Suppressor macrophage treated with lipopolysaccharide for 1 hour (primary cell): ENCODE measurements at places on chromosomes 1 and 21.

GRCh38 chr1:38353956-38354355, 307.4 kb upstream of the POU3F1 start:
- no peak for DNase-seq

DNA sequence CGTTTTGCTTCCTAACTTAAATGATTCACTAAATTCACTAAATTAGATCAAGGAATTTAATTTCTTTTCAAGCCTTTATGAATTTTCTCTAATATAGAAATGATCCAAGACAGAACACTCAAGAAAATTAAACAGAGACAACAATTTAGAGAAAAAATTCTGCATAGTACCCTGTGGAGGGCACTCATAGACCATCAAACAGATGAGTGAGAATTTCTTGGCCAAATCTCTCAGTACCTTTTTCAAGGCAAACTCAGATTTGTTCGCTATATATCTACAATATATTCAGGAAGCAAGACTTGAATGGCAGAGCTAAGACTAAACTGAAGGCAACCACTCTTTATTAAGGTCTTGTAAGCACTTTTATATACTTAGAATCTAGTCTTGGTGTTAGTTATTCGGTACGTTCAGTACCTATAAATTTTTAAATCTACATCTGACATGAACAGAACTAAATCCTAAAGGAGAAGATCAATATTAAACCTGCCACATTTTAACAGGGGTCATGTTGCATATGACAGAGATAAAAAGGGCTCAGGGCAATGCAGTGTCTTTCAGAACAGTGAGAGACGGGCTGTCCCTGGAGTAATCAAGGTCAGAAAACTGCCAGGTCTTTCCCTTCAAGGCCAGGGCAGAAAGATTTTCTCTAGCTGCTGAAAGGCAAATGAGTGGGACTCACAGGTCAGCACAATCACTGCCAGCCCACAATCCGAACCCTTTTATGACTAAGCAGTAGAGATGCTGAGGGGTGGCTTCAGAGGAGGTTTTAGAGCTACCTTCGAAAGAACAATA, 118.8 kb upstream of the TMPRSS15 start:
- no peak for DNase-seq

DNA sequence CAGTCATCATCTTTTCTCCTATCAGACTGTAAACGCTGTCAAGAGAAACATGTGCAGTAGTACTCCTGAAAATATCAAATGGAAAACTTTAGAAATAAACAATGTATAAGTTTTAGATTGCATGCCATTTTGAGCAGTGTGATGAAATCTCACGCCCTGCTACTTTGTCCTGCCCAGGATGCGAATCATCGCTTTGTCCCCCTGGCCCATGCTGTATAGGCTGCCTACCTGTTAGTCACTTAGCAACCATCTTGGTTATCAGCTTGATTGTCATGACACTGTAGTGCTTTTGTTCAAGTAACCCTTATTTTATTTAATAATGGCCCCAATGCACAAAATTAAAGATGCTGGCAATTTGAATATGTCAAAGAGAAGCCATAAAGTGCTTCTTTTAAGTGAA, 363.0 kb downstream of the ZP4 start:
- no peak for DNase-seq

DNA sequence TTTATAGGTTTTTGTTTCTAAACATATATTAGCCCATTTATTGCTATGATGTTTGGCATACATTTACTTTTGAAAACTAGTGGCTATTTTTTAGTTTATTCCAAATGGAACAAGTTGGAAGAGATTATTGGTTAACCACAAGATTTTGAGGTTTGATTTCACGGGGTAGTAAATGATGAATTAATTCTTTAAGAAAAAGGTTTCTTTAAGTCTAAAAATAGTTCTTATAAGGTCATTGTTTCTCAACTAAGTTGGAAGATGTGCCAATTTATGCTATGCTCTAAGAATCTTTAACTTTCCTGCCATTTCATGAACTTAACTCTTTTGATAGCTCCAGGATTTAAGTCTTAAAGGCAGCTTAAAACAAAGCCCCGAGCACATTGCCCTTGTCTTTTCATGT, 183.8 kb downstream of the LMO4 start:
- DNase-seq, result no peak

DNA sequence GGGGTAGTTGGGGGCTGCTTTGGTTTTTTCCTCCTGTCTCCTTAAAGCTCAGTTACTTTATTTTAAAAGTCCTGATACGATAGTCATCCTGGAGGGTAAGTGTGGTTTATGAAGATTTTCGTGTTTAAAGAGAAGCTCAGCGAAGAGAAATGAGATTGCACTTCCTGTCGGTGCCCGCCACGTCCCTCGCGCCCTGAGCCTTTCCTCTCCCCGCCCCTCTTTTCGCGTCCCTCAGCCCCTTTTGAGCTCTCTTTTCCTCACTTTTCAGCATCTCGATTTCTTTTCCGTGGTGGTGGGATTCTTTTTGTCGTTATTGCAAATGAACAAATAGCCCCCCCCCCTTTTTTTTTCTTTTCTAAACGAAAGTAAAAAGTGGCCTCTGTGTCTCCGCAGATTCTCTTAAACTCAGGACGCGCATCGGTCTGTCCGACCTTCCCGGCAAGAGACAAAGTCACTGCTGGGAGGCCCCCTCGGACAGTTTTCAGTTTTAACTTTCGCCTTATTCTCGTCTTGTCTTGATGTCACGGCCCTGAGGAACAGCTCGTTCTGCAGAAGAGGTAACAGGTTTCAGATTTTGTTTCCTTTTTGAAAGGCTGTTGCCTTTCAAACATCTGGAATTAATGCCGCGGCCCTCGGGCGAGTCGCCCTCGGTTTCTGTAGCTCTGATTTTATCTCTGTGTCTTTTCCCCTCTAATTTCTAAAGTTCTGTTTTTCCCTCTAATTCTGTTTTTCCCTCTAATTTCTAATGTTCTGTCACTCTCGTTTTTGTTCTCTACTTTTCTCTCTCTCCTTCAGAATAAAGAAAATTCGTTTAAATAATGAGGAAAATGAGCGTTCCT, 1.0 kb upstream of the DMRTA2 start:
- peak; percentile 36 for DNase-seq

DNA sequence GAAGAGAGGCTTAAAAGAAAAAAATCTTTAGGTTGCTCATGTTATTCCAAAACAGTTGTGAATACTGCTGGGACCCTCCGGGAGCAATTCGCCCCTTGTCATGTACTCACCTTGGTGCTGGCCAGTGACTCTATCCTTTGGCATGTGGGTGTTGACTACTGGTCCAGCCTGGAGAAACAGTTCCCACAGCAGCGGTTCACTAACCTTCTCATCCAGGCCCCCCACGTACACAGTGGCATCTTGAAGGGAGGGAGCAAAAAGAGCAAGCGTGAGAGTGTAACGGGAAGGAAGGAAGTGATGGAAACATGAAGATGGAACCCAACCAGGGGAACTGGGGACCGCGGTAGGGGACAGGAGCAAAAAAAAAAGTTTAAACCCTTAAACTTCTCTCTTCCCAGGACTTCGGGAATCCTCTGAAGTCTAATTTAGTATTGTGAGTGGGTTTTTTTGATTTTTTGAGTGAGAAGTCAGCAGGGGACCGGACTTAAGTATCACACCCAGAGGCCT, 494 bp downstream of the SF3B4 start:
- peak; percentile 8 for DNase-seq

DNA sequence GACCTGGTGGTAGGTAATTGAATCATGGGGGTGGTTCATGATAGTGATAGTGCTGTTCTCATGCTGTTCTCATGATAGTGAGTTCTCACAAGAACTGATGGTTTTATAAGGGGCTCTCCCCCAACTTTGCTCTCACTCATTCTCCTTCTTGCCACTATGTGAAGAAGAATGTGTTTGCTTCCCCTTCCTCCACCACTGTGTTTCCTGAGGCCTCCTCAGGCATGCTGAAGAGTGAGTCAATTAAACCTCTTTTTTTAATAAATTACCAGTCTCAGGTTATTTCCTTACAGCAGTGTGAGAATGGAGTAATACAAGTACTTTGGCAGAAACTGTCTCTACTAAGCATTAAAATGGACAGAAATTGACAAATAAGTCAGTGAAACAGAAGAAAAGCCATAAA, 21.6 kb downstream of the RAB3GAP2 start:
- no peak for DNase-seq

- DNase-seq, result no peak
These were observed 23.1 kb downstream of the CRYZL1 start for GRCh38 chr21:33618407-33618806.

DNA sequence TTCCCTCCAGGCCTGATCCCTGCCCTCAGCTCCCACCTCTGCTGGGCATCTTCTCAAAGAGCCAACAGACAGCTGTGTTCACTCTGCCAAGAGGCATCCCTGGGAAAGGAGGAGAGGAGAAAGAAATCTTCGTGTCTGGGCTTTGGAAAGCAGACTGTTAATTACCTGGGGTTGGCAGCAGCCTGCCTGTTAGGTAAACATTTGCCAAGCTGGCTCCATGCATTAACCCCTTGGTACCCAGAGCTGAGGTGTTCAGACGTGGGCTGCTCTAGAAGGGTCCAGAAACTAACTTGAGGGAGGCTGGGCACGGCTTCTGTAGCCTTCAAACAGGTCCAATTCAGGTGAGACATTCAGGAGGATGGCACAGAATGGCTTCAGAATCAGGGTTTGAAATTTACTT, 8.7 kb upstream of the EXTL1 start:
- no peak for DNase-seq

DNA sequence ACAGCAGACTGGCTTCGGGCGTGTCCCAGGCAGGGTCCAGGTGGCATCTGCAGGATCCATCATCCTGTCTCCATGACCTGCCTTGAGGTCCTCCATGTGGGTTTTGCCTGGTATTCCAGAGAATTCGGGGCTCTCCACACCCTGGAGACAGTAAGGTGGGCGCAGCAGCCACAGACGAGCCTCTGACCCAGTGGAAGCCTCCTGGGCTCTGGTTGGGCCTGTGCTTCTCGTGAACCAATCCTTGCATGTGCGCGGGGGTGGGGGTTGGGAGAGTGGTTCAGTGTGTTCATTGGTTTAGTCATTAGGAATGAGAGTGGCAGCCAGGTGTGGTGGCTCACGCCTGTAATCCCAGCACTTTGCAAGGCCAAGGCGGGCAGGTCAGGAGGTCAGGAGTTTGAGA, 32.1 kb upstream of the TNFRSF1B start:
- no peak for DNase-seq

DNA sequence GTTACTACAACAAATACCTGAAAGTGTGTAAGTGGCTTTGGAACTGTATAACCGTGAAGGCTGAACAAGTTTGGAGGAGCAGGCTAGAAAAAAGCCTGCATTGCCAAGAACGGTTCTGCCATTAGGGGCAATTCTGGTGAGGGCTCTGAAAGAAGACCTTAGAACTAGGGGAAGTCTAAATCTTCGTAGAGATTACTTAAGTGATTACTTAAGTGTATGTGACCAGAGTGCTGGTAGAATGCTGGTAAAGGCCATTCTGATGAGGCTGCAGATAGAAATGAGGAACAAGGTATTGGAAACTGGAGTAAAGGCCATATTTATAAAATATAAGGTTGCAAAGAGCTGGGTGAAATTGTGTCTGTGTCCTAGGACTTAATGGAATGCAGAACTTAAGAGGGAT, 158.0 kb downstream of the CLIC6 start:
- peak; percentile 87 for DNase-seq

- DNase-seq, result peak; percentile 73
These were observed at the start of gene CD84 for GRCh38 chr1:160579216-160579701. CD84 (minus strand) TSS chr1:160579496; CDS start chr1:160579437, 59 bp downstream.

- no peak for DNase-seq
These were observed 537.4 kb upstream of the ZRANB2 start for GRCh38 chr1:71618191-71618590.

DNA sequence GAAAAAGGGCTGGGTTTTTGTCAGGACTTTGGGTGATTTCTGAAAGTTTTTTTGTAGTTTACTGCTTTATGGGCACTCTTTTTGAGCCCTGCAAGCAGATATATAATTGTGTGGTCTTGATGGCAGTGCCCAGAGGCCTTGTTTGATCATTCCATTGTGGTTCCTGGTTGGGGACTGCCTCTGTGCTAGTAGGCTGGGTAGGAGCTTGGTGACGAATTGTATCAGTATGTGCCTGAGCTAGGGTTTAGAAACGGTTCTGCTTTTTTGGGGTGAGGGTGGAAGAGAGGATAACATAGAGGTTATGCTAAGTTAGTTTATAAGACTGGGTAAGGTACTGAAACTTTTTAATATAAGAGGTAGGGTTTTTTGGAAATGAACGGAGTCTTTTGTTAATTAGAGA, 139.7 kb upstream of the ETV3 start:
- no peak for DNase-seq

GRCh38 chr1:99704356-99704816, 58.5 kb downstream of the PALMD start:
- DNase-seq, result no peak

DNA sequence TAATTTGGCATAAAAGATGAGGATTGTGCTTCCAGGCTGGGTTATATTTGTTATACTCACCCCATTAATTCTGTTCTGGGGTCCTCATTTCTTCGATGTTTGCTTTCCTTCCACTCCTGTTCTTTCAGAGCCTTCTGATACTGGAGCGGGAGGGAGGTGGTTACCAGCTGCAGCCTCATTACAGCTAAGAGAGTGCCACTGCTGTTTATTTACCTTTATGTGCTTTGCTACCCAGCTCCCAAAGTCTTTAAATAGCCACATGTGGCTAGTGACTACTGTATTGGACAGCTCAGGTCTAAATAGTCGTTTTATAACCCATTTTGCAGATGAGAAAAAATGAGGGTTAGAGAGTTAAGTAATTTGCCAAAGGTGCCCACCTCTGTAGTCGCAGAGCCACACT, 25.1 kb downstream of the PLEKHM2 start:
- no peak for DNase-seq

DNA sequence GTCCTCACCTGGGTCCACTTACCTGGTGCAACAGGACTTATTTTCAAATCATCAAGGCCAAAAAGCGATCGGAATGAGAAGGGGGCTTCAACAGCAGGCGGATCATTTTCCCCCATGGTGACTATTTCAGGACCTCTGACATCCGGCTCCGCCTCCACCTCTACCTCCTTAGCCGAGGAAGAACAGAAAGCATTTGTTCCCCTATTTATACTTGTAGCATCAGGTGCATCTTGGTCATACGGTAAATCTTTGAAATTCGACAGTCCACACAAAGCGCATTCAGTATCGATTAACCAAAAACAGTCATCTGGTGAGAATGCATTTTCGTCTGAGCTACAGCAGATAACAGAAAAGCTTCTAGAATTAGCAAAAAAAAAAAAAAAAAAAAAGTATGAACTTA, 550 bp downstream of the TMPRSS3 start:
- DNase-seq, result no peak

DNA sequence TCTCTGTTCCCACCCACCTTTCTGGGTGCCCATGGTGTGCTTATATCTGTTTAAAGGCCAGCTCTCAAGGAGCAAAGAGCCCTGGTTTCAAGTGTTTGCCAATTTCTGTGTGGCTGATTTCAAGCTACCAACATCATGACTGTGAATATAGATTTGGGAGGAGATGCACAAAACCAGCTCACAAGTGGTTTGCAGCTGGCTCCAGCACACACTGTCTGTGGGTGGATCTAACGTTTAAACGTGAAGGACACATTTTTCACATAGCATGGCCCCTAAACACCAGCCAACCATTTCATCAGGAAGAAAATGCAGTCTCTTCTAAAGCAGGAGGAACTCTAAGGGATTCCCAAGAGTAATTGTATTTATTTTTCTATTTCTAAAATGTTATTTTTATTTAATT, 65.2 kb downstream of the FCRL5 start:
- no peak for DNase-seq
